Activated naive CD4-positive, alpha-beta T cell (primary cell): ENCODE measurements at places on chromosomes 5 and 9.

- DNase-seq, result no peak
These were observed 94.7 kb downstream of the ELAVL2 start for GRCh38 chr9:23731353-23731752.

DNA sequence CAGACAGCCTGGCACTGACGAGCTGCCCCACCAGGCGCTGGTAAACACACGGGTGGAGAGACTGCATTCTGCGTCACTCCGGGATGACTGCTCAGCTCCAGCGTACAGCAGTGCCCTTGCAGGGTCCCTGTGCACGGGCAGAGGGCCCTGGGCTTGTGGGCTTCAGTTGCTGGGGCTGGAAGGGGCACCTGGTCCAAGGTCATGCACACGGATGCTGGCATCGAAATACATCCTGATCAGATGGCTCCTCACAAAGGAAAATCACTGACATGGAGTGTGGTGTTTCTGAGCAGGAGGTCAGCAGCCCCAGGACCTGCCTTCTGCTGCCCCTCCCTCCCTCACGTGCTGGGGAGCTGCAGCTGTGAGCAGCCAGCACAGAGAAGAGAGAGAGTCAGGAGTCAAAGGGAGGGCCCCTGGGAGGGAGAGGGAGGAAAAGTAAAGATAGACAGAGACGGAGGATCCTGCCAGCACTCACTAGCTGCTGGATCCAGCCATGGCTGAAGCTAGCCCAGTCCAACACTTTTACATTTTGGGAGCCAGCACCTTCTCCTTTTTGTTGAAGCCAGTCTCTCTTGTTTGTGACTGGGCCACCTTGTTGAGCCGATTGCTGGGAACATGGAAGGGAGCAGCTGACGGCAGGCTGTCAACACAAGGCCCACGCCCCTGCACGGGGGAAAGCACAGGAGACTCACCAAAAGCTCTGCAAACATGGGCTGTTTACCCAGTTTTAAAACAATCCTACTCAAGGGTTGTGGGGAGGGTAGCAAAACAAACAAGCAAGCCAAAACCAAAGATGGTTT, 166.5 kb upstream of the PHYKPL start:
- no peak for DNase-seq

DNA sequence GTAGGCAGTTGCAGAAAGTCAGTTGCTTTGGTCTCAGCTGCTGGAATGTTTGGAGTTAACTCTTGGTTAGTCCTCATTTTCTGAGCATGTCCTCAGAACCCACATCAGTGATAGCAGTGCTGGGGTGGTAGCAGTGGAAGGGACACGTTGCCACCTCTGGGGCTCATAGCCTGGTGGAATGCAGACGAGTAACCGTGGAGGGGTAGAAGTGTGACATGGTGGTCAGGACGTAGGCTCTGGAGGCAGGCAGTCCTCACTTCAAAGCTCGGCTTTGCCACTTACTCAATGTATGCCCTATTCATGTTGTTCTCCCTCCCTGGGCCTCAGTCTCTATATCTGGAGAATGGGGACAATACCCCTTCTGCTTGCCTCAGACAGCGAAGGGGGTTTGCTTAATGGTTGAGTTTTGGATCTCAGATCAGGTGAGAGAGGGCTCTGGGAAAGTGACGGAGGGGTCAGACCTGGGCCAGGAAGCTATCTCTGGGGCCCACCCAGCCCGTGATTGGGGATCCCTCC, 62.8 kb downstream of the RGS3 start:
- DNase-seq, result no peak

DNA sequence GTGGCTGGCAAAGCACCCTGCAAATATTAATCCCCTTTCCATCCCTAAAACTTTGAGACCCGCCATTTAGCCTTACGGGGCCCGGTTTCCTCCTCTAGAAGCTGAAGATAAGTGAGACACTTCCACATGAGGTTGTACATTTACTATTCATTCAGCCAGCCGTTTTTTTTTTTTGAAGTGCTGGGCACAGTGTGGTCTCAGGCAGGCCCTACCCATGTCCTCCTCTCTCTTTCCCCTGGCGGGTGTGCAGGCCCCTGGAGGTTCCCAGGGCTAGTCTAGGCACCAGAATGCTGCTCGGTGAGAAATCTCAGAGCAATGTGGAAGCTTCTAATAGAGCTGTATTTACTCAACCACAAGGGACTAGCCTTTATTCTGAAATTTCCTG, 107.4 kb upstream of the LARP1 start:
- DNase-seq, result no peak

DNA sequence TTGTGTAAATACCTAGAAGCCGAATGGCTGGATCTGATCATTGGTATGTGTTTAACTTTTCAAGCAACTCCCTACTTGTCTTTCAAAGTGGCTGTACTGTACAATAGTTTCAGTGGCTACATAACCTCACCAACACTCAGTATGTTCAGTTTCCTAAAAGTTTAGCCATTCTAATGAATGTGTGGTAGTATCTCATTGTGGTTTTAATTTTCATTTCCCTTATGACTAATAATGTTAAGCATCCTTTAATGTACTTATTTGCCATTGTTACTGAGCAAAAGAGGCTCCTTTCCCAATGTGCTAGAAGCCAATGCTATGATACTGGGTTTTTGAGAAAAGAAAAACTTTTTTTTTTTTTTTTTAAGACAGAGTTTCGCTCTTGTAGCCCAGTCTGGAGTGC, 27.8 kb upstream of the ALDOB start:
- DNase-seq, result no peak

- no peak for DNase-seq
These were observed 635.7 kb downstream of the RAB3C start for GRCh38 chr5:59218424-59219045.
